ENCODE measurements at places on chromosomes 3 and 15.
A peak's percentile ranks its signal among the peaks of the same experiment; 100 is the strongest.

DNA sequence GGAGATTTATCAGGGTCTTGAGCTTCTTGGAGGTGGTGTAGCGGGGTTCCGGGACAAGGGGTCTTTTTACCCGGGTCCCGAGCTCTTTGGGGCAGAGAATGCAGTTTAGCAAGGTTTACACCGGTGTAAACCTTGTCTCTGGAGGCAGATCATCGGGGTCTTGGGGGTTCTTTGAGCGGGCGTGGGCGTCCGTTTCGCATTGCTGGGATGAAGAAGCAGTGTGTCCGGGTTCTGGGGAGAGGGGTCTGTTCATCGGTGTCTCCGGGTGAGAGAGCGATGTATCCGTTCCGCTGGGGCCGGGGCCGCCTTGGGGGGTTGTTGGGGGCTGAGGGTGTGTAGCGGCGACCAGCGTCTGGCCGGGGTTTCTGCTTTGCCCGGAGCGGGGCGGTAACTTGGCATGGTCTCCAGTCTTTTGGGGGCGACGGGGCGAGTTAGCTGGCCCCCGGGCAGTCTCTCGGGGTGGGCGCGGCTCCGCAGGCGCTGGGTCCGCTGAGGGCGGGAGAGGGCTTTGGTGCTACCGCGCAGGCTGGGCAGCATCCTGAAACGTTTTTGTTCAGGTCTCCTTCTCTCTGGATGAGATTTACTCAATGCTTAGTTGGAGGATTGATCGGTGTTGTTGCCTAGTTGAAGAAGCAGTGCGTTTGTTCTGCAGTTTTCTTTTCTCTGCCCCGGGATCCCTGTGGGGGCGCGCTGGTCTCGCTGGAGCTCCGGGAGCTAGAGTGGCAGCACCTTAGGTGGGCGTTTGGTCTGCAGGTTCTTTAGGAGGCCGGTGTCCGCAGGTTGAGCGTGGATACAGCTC lies 843 bp downstream of the GLCE start:
- peak; percentile 45 for DNase-seq

- no peak for DNase-seq
These were observed 106.5 kb downstream of the NR2E3 start for GRCh38 chr15:71916834-71917233.

DNA sequence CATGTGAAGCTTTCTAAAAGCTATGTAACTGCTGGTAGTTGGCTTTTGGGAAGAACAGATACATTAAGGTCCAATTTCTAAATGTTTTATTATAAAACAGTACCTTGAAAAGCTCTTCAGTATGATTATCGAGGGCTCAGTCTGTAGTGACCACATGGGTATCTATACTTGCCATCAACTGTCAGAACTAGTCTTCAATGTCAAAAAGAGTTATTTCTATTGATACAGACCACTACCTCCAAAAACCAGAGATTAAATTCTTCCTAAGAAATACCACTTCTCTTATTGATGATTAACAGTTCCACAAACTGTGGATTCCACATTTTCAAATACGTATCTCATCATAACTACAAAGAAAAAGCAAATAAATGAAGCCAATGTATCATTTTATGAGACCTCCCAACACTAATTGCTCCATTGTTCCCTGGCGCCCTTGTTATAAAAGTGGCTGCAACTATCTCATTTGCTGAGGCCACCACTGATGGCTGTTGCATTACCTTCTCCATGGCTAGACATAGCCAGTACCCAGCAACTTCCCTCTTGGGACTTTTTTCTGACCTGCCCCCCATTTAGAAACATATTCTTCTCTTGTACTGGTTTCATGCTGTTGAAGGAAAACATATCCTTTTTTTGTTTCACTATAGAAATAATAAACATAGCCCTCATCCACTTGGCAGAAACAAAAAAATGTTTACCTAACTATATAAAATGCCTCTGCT lies 33.9 kb upstream of the MBNL1 start:
- no peak for DNase-seq

DNA sequence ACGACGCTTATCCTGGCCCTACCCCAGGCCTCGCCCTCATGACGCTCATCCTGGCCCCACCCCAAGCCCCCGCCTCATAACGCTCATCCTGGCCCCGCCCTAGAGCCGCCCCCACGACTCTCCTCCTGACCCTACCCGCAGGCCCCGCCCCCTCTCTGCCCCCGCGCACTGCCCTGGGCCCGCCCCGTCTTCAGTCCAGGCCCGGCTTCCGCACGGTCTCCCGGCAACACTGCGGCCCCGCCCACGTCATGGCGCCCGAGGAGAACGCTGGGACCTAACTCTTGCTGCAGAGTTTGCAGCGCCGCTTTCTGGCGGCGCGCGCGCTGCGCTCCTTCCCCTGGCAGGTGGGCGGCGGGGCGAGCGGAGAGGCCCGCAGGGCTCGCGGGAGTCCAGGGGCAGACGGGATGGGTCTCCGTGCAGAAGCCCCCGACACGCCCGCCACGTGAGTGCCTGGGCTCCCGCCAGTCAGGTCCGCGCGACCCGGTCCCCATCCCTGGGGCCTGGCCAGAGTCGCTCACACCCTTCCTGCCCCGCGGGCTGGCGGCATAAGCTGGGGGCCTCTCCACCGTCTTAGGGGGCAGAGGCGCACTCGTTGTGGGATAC lies 52.5 kb upstream of the ROPN1B start:
- peak; percentile 95 for DNase-seq

DNA sequence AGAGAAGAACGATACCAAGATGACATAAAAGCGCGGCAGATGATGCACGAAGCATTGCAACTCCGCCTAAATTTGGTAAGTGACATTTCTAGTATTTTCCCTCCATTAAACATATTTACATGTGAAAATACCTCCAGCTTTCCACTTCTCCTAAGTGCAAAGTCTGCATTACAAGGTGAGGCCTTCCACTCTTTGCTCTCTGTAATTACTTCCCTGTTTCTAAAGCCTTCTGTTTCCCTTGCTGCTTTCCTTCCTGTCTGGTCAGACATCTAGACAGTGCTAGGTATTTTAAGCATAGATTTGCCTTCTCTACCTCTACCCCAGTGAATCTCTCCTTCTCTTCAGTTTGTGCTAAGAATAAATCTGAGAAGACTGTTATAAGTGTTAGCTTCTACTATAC lies 1.9 kb downstream of the P2RY12 start:
- no peak for DNase-seq

- DNase-seq = no peak
These were observed 4.6 kb downstream of the SETD5 start for GRCh38 chr3:9401986-9402385.

DNA sequence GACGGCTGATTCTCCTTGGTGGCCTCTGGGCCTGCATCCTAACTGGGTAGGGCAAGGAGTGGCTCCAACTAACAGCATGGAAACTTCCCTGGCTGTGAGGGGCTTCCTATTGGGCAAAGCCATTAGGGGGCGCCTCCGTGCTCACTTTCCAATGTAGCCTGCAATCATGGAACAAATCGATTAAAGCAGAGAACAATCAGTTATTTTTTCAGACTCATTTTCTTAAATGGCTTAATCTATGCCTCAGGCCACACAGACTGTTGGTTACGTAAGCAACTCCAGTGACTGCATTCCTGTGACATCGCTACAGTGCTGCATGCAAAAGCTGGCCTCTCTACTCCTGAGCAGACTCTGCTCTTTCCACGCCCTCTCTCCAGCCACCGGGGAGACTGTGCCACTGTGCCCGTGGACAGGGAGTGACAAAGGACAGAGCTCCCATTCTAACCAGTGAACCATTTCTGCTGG lies 278.9 kb downstream of the KLF13 start:
- DNase-seq = peak; percentile 68

GRCh38 chr15:69813881-69814280 lies 283.8 kb downstream of the TLE3 start:
- DNase-seq = no peak

DNA sequence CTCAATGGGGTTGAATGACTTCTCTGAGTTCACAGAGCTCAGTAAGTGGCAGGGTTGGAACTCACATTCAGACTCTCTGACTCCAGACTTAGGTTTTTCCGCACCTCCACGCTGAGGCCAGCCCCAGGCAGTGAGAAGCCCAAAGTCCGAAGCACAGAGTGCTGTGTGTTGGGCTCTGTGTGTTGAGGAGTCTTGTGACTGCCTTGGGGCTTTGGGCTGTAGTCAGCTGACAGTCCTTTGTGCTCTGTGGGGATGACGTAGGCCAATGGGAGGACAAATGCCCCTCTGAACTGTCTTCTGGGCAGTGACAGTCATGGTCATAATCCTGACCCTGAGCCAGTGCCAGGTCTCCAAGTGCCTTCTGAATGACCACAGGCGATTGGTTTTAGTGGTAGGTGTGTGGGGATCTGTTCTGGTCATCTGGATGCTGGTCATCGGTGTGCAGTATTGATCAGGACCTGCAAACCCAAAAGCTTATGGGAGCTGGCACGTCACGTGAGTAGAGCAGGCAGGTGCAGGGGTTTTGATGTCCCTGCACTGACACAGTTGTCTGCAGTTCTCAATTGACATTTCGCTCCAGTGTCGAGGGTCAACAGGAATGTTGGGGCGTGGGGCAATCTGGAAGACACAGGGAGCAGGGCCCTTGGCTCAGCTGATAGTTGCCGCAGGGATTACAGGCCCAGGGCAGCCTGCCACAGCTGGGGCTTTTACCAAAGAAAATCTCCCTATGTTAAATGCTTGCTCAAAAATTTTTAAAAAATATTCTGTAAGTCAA lies 45.3 kb downstream of the CAPN3 start:
- DNase-seq = no peak

- DNase-seq = peak; percentile 27
These were observed 331.5 kb upstream of the SLCO3A1 start for GRCh38 chr15:91521996-91522395.

DNA sequence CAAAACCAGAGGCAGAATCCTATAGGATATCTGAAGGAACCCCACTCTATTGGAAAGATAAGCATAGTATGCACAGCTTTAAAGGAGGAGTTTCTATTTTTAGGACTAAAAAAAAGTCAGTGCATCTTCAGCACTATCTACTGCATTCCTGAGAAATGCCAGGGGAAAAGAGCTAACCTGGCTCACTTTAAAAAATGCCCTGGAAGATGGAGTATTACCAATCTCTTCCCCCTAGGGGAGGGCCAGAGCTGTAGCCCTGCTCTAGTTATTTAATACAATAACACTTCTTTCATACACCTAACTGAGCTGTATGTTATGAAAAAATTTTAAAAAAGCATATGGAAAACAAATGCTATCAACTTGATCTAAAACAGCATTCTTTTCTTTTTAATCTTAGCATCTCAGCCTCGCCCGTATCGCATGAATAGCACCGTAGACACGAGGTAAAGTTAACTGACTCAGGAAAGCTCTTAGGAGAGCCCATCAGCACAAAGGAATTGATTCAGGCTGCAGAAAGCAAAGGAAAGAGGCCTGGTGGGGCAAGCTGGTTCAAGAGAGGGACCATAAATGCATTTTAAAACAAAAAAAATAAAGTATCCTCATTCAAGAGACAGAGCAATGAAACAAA lies 50.2 kb downstream of the TGM4 start:
- DNase-seq = no peak

DNA sequence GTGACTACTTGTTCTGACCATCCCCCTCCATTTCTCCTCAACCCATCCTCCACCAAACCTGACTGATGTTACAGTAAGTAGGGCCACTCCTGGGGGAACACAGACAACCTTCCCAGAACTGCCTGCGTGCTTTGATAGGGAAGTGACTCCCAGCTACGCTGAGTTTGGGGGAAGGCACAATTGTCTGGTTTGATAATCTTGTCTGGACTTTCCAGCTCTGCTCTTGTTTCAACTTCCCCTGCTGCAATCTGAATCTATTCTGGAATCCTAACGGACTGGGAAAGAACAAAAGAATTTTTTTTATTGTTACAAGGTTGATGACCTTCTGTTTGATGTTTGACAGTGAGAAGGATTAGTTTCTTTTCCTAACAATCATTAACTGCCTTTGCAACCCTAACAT lies 895.6 kb downstream of the ROBO1 start:
- DNase-seq = no peak

- peak; percentile 97 for DNase-seq
These were observed 119.6 kb downstream of the ASB7 start for GRCh38 chr15:100721758-100722550.

DNA sequence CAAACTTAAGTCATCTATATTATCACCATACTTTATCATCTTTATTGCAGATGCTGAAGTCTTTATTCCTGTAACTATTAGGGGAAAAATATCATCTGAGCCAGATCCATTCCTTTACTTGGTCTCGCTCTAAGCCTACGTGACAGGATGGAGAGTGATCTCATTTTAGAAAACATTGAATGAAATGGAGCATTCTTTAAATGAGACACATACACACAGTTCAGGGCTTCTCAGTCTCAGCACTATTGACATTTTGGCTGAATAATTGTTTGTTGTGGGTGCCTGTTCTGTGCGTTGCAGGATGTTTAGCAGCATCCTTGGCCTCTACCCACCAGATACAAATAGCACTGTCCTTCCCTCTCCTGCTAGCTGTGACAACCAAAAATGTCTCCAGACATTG lies 36.2 kb upstream of the PROK2 start:
- no peak for DNase-seq

DNA sequence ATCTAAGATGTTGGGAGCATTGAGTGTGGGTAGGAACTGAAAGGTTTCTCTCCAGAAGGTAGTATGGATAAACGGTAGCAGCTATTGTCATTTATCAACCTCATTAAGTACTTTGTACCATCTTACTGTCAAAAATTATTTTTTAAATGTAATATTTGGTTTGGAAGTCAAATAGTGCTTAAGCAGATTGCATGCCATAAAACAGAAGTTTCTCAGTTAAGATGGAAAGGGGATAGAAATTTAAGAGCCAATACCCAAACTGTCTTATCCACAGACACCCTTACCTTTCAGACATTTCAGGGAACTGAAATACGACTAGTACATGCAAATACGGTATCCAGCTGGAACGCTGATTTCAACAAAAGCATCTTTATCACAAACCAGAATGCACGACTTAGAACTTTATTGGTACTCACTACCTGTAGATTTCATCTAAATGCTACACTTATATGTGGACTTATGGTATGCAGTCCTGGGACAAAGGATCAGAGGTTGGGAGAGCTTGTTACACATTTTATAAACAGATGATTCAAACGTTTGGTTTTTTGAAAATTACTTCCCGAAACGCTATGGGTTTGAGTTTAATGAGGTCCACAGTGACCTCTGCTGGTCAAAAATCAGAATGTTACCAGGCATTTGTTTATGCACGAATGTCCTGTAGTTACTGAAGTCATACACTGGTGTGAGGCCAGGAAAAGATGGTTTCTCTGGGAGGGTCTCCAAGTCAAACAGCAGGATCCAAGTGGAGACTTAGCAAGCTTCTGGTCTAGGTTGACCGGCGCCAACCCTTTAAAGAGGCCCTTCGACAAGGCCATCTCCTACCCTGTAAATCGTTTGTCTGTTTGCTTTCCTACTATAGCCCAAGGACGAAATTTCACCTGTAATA lies 45.7 kb upstream of the DUT start:
- DNase-seq = peak; percentile 76

DNA sequence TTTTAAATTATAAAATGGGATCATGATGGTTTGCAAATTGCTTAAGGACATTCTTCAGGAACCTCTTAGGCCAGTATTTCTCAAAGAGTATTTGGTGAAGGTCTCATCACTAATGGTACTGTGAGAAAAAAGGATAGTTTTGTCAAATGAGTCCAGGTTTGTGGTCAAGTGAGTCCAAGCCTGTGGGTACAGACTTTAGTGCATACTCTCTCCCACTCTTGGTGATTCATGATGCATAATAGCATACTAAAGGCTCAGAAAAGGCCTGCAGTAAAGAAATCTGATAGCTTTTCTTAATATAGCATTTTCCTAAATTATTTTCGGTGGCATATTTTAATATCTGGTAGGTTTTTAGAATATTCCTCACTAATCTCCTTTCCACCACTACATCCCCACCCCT lies 20.0 kb downstream of the BOC start:
- peak; percentile 68 for DNase-seq

Measured in EL (cell line).